ENCODE measurements at places on chromosomes 2 and 18.

DNA sequence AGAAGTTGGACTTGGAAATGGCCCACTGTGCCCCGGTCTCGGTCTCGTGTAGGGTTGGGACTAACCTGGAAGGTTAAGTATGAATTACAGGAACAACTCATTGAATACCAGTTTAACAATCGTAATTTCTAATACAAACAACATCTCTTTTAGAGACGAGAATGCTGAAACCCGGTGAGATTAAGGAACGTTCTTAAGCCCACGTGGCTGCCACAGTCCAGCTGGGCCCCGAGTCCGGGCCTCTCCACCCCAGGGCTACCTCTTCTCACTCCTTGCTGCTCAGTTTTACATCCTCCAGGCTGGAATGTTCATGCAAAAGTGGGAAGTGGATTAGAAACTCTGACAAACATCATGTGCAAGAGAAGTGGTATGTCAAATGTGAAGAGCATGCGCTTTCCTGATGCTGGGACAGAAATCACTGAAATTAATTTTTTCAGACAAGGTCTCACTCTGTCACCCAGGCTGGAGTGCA, 29.4 kb downstream of the NGEF start:
- no peak for DNase-seq

- DNase-seq = no peak
Measured at GRCh38 chr2:71678874-71679273, 225.5 kb downstream of the DYSF start.

DNA sequence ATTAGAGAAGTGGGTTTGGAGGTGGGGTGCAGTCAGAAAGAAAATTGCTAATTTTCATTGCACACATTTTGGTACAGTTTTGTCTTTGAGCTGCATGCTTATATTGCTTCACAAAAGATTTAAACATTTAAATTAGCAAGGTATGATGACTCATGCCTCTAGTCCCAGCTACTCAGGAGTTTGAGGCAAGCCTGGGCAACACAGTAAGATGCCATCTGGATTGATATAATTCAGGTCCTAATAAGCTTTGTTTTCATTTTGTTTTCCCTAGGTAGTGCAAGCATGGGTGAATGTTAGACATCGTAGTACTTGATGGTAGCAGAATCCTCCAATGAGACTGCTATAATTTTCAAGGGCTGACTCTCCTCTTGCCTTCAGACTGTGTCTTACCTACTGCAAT, 396.7 kb upstream of the RGPD4 start:
- no peak for DNase-seq

DNA sequence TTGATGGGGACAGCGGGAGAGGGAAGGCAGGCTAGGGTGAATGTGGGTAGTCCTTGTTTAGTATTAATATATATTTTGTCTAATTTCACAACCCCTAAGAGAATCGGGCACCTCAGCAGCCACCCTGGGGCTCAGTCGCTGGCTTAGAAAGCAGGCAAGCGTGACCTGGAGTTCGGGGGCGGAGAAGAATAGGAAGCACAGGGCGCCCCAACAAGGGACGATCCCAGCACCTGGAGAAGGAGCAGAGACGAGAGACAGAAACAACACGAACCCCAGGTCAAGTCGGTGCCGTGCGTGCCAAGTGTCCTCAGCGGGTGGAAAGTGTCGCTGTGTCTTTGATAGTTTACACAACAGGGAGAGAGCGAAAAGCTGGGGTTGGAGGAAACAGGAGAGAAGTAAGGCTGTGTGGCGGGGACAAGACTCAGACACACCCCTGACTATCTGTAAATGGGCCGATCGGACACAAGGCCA, 95.4 kb downstream of the NFATC1 start:
- DNase-seq = no peak

- no peak for DNase-seq
Measured at GRCh38 chr2:179886-180285, 83.9 kb downstream of the SH3YL1 start.

- no peak for DNase-seq
Measured at GRCh38 chr18:62981566-62981965, 266.2 kb downstream of the PHLPP1 start.

GRCh38 chr2:191664823-191665677, 12.9 kb upstream of the NABP1 start:
- DNase-seq = no peak

- no peak for DNase-seq
Measured at GRCh38 chr2:120783969-120784372, 48.3 kb downstream of the GLI2 start.

- no peak for DNase-seq
Measured at GRCh38 chr2:207015901-207016300, 76.6 kb downstream of the CPO start.

DNA sequence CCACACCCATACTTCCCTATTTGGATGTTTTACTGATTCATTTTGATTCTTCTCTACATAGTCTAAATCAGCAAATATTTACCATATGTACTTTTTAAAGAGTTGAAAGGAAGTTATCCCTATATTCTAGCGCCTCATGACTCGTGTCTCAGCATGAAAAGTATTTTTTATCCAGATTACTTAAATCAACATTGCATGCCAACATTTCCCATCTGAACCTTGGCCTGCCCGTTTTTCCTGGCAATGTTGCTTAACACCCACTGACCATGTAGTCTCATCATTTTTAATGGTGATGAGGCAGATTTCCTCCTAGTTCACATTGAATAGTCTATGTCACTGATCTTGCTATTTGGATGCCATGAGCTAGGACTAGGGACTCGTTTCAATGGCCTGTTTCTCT, 13.2 kb upstream of the SCYGR5 start:
- no peak for DNase-seq

GRCh38 chr18:36942264-36942663, 113.3 kb downstream of the KIAA1328 start:
- no peak for DNase-seq

GRCh38 chr2:241701149-241701398, 765 bp upstream of the ING5 start:
- DNase-seq = no peak

DNA sequence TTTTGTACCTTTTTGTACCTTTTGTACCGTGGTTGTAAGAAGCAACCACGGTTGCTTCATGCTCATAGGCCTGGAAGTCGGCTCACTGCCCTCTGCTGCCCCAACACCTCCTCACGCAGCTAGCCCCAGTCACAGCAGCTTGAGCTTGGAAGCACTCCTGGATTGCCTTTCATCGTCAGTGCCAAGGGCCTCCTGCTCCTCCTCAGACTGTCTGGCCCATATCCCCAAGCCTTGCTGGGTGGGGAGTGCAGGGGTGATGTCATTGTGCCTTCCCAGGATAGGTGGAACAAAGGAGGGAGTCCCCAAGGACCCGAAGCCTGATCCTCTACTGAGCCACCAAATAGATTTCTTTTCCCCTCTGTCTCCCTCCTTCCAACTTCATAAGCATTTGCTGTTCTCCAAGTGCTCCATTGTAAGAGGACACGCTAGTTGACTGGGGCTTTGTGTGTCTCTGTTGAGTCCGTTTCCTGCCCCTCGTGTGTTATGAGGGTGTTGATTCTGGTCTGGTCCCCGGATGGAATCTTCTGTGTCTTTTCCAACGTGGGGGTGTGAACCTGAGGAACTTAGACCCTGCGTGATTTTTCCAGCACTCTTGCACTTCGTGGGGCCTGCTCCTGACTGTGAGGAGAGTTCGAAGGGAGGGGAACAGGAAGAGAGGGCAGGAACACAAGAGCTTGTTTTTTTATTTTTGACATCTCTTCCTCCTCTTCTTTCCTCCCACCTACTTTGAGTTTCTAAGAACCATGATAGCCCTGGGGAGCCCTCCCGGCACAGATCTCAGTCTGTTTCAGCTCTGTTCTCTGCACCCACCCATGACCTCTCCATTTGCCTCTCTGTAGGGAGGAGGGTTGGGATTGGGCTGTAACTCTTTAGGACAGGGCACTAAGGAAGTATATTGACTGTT, 127.2 kb upstream of the EML6 start:
- no peak for DNase-seq

- DNase-seq = no peak
Measured at GRCh38 chr2:172745636-172746035, 10.0 kb downstream of the RAPGEF4 start.

GRCh38 chr18:10727477-10727876, 201.7 kb downstream of the NAPG start:
- DNase-seq = no peak

GRCh38 chr2:240410808-240411207, 24.7 kb upstream of the GPC1 start:
- no peak for DNase-seq

- DNase-seq = no peak
Measured at GRCh38 chr2:169661265-169661664, 32.9 kb downstream of the CFAP210 start.

DNA sequence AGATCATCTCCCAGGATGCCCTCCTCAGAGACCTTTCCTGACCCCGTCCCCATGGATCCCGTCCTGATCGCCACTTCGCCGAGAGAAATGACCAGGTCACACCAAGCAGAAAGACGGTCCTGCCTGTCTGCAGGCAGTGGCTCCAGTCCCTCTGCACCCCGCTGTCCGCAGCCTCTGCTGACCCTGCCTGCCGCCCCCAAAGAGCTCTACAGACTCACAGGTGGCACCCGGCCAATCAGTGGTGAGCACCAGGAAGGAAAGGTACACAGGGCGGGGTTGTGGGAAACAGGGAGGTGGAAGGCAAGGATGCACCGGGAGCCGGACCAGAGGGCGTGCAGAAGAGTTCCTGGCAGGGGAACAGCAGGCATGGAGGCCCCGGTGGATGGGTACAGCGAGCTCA, 94.8 kb downstream of the NDUFA10 start:
- DNase-seq = no peak

GRCh38 chr2:172749388-172749787, 13.7 kb downstream of the RAPGEF4 start:
- DNase-seq = no peak

DNA sequence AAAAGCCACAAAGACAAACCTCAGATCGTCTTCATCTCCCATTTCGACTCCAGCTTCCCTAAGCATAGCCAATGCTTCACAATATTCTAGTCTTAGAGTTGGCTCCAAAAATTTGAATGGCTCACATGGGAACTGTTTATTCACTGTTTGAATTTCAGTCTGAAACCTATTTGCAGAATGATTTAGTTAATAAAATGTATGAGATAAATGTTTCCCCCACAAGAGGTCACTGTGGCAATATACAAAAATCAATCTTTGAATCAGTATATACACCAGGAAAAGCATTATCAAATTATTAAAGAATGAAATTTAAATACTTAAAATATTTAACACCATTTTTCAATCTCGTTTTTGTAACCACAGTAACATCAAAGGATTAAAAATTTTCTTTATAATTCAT, 40.0 kb upstream of the MCM6 start:
- no peak for DNase-seq

DNA sequence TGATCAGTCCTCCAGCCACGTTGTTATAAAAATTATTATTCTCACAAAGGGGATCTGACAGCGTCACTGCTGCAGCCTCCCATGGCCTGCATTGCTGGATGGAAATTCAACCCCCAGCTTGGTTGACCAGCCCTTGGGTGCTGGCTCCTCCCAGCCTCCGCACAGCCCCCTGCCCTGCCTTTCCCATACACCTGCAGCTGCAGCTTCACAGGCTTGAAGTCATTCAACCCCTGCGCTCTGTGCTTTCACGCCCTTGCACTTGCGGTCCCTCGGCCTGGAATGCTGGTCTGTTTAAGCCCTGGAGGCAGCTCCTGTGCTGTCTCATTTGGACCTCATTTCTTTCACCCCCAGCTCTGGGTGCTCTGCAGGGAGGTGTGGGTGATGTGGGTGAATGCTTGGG, 860 bp upstream of the CD8A start:
- DNase-seq = no peak

GRCh38 chr2:230494980-230495379, 79.0 kb downstream of the SP100 start:
- DNase-seq = no peak

DNA sequence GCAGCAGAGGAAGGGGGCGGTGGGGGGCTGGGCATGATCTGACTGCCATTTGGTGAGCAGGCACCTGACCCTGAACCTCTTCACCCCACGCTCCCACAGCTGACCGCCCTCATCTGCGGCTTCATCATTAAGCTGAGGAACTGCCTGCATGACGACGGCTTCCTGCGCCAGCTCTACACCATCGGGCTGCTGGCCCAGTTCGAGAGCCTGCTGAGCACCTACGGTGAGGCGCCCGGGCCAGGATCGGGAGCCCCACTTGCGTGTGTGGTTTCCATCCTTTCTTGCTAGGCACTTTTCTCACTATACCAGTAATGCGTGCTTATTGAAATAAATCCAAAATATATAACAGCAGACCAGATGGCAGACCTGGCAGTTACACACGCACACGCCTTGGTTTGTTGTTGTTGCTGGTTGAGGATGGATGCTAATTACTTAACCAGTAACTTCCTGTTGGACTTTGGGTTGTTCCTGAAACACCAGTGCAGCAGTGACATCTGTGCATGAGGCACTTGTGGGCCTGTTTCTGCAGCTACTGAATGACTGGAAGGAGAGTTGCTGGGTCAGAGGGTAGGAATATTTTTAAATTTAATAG, 43.7 kb downstream of the COA5 start:
- no peak for DNase-seq

- no peak for DNase-seq
Measured at GRCh38 chr2:223042284-223042683, 9.7 kb upstream of the KCNE4 start.

GRCh38 chr2:201038855-201039254, 32.6 kb downstream of the HYCC2 start:
- no peak for DNase-seq

GRCh38 chr18:51107082-51107481, 77.1 kb downstream of the SMAD4 start:
- DNase-seq = no peak

DNA sequence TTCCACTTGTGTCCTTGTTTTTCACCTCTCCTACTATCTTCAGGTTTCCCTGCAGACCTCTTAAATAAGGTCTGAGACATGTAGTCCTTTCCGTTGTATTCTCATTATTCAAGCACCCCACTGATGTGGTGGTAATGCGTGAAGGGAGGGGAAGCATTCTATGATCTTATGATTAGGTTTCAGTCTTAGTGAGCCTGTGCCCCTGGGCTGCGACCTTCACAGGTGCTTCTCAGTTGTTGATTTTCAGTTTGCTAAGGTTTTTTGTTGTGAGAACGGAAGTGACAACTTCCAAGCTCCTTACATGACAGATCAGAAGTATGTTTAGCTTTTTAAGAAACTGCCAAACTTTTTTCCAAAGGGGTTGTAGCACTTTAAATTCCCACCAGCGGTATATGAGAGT, 41.3 kb downstream of the VPS54 start:
- DNase-seq = no peak

- DNase-seq = no peak
Measured at GRCh38 chr2:190941571-190941970, 61.0 kb downstream of the GLS start.

- no peak for DNase-seq
Measured at GRCh38 chr2:31931916-31932315, 78.9 kb downstream of the MEMO1 start.

- no peak for DNase-seq
Measured at GRCh38 chr2:127612111-127612822, 33.7 kb upstream of the GPR17 start.
